ENCODE measurements at places on chromosomes 7 and 10. TPM values are rescaled to one million over a fixed set of nuclear protein-coding genes. Genes with fewer than 3 reads are reported as not detected.
A peak's percentile ranks its signal among the peaks of the same experiment; 100 is the strongest.

Gene TSPAN12
- total RNA-seq = 5.6 TPM

Gene CUBN
- 3.4 TPM for total RNA-seq

Gene HNRNPH3
- 16.7 TPM for total RNA-seq

Gene HECW1
- total RNA-seq = 3.6 TPM

Gene ZMIZ2
- 2.9 TPM for total RNA-seq

Gene IRF5
- not detected for total RNA-seq

Gene PGAM2
- not detected for total RNA-seq

Gene GPR26
- not detected for total RNA-seq

Gene CCL24
- total RNA-seq = not detected

Gene GNAT3
- total RNA-seq = not detected

Gene MACROH2A2
- total RNA-seq = 10.0 TPM

Gene BEND7
- 3.2 TPM for total RNA-seq

- DNase-seq = peak; percentile 83
Measured at GRCh38 chr10:110547139-110547761, 20.2 kb upstream of the SMC3 start.

DNA sequence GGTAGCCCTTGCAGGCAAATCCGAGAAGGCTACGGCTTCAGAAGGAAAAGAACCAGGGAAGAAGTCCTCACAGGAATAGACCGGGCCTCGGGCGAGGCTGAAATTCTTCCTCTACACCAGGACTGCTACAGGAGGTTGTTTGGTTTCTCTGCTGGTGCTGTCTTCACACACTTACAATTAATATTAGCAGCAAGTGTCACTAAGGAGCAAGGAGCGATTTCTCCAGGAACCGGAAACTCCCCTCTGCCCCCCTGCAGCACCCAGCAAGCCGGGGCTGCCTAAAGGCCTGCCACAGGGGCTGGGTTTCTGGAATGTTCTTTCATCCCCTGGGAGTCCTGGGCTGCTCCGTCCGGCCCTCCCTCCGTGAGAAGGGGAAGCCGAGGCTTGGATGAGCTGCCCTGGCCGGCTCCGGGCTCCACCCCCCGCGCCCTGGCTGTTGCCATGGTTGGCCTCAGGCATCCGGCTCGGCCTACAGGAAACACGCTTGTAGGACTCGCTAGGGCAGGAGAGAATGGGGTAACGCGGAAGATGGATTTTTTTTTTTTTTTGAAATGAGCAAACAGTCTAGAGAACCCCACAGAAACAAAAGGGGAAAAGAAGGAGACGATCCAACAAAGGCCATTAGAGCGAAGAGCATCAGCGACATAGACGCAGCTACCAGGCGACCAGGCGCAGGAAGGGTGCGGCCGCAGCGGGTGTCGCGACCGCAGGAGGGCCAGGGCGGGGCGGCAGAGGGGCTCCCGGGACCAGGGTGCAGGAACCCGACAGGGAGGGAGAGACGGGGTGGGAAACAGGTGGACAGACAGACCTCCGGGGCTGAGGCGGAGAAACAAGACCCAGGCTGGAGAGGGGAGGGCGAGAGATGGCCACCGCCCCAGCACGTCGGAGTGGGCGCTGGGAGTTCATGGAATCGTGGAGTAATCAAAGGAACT is 33.0 kb downstream of the EN2 start:
- peak; percentile 22 for DNase-seq

GRCh38 chr10:43801140-43801539 is 152.5 kb upstream of the ZNF32 start:
- no peak for DNase-seq

- peak; percentile 76 for DNase-seq
Measured at GRCh38 chr10:32065856-32066255, 9.6 kb upstream of the KIF5B start.

GRCh38 chr7:133234961-133235875 is 17.7 kb upstream of the EXOC4 start:
- DNase-seq = peak; percentile 72

GRCh38 chr10:15879663-15880062 is 19.4 kb upstream of the MINDY3 start:
- no peak for DNase-seq

- no peak for DNase-seq
Measured at GRCh38 chr7:91496251-91496820, 232.1 kb downstream of the FZD1 start.

DNA sequence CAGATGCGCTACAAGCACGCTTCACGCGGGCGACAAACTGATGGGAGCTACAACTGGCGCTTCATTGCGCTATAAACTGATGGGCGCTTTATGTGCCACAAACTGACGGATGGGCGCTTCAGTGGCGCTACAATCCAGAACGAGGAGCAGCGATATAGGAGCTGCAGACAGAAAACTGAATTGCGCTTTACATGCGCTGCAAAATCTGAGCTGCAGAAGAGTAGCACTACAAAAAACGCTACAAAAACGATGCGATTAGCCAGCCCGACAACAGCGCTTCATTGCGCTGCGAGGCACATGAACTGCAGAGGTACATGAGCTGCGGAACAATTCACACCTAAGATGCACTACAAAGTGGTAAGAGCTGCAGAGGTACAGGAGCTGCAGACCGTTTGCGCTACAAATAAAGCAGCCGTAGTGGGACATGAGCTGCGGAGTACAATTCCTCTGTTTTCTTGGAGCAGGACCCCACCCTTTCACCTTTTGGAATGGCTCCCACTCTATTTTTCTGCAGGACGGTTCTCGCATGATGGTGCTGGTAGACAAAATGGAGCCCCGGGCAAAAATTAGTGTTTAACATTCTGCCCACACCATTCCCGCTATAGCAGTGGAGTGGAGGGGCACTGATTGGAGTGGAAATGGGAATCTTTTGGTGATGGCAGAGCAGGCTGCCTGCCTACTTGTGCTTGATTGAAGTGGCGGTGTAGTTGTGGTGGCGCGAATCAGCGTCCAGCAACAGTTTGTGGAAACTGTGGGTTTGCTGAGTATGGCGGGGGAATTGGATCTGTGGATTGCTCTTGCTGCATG is 1.2 kb upstream of the SGCE start:
- DNase-seq = peak; percentile 54

DNA sequence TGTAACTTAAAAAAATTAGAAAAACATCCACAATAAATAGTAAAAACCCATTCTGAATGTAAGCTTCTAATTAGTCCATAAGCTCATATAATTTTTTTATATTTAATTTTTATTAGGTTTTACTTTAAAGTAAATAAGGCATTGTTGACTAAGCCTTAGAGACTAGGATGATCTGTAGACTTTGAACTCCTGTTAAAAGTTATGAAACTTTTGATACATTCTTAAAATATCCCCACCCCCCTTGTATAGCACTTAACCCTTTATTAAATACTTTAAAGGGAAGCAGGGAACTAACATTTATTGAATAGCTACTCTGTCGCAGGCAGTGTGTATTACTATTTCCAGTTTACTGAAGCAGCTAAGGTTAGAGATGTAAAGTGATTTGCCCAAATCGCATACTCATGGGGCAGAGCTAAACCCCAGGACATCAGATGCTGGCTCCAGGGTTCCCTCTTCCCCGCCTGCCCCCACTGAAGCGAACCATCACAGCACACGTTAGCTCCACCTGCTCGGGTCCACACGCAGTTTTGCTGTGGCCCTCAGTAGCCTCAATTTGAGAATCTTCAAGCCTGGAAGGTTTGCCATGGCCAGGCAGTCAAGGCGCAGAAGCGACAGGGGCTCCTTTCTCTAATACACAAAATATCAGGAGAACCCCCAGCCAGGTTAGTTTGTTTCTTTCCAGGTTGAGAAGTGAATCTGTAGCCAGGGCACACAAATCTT is 762 bp downstream of the PON1 start:
- DNase-seq = no peak

- DNase-seq = no peak
Measured at GRCh38 chr10:20034732-20035131, 218.5 kb downstream of the PLXDC2 start.

DNA sequence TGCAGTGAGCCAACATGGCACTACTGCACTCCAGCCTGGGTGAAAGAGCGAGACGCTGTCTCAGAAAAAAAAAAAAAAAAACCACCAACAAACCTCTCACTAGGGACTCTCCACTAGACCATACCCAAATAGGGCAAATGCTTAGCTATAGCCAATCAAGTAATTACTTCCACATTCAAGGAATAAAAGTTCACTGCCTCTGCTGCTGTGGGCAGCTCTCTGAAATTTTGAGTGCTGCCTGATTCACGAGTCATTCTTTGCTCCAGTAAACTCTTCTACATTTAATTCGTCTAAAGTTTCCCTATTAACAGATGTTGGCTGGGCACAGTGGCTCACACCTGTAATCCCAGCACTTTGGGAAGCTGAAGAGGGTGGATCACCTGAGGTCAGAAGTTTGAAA is 4.7 kb upstream of the NRBF2 start:
- peak; percentile 7 for DNase-seq

DNA sequence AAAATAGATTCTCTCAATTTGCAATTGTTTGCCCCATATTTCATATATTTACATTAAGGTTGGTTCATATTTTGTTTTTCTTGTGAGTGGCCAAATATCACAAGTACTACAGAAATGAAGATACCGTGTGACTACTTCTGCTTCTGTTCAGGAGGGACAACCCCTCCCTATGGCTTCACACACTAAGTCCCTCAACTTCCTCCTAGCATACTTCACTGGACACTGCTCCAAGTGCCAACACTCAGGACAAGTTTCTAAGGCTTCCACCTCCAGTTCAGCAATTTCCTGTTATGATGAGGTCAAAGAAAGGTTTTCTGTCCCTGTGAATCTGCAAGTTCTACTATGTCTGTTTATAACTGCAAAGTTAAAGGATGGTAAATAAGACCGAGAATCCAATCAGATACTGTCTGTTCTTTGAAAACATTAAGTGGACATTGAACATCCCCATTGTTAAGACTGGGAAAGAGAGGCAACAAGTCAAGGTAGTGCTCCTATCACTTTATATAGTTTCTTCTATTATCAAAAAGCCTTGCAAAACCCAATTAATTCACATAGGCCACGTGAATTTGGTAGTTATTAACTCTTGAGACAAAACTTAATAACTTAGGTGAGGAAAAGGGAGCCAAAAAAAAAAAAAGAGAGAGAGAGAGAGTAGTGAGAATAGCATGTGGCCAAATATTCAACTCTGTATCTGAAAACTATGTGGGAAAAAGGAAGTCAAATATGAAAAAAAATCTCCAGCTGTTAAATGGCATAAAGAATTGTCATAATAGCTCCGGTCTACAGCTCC is 81.3 kb upstream of the DKK1 start:
- no peak for DNase-seq

- no peak for DNase-seq
Measured at GRCh38 chr10:12179606-12180170, 16.0 kb downstream of the NUDT5 start.

- no peak for DNase-seq
Measured at GRCh38 chr10:75377869-75378268, 23.7 kb downstream of the ZNF503 start.

All from fibroblast of the aortic adventitia (primary cell).